ENCODE measurements at places on chromosomes 7 and 10.

DNA sequence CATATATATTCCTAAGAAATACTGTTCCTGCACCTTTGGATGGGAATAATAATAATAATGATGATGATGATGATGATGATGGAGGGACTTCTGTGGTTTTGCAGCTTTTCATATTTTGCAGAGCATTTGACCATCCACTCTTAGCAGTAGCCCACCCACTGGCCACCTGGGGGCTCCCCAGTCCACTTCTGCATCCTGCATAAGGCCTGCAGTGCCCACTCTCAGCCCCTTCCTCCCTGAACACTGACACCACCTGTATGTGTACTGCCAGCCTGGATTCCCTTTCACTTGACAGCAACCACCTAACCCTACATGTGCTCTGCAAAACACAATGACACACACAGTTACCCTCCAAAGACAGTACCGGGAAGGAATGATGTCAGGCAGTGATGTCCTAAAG lies 131.4 kb downstream of the ADAM12 start:
- no peak for DNase-seq

GRCh38 chr7:17696422-17696821 lies 243.9 kb downstream of the SNX13 start:
- DNase-seq: no peak

GRCh38 chr10:125158601-125159485 lies 1.5 kb downstream of the CTBP2 start:
- no peak for DNase-seq

DNA sequence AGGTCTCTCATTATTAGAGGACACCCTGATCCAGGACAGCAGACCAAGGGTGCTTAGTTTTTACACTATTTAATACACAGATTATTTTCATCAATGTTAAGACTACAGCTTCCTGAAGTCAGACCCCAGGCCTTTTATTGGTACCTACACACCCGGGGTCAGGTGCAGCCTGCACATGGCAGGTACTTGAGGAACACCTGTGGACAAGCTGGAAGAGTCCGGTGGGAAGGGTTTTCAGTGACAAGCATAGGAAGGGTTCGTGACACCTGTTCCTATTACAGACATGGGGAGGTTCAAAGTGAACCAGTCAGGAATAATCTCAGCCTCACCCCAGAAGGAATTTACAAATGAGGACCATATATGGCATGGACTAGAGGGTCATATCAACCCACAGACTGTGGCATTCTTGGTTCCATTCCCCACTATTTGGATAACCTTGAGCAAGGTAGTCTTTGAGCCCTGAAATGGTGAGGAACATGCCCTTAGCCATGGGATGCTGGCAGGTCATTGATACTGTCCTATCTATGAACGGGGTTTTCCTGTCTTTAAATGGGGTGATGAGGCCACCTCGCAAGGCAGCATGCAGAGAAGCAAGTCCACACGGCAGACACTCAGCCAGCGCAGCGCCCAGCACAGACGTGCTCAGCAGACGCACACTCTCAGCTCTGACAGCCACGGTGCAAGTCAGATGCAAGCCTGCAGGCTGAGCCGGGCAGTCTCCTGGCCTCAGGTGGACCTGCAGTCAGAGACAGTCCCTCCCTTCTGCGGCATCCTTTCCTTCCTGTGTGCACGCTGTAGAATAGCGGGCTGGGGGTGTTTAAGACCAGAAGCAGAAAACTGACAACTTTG lies 624.9 kb downstream of the PTPRN2 start:
- no peak for DNase-seq

GRCh38 chr10:112988839-112989406 lies 38.9 kb downstream of the TCF7L2 start:
- DNase-seq: no peak

- DNase-seq: no peak
Observed at GRCh38 chr7:129970816-129971215, 18.1 kb upstream of the UBE2H start.
